Pancreas (tissue), 10 donors: ENCODE measurements at places on chromosomes 13 and 19. TPM values are rescaled to one million over a fixed set of nuclear protein-coding genes. Genes with fewer than 3 reads are reported as not detected.

GRCh38 chr13:102686024-102686423 lies 8.8 kb downstream of the METTL21C start:
- no peak for DNase-seq

- no peak for DNase-seq
These were observed 10.3 kb upstream of the SLC7A10 start for GRCh38 chr19:33235996-33236350.

PRODH2 gene
- total RNA-seq = 1.5 TPM

GRCh38 chr13:111021270-111021669 lies 93.8 kb upstream of the ARHGEF7 start:
- DNase-seq = no peak

GRCh38 chr13:36518707-36519106 lies 86.4 kb downstream of the CCNA1 start:
- DNase-seq = no peak

DNA sequence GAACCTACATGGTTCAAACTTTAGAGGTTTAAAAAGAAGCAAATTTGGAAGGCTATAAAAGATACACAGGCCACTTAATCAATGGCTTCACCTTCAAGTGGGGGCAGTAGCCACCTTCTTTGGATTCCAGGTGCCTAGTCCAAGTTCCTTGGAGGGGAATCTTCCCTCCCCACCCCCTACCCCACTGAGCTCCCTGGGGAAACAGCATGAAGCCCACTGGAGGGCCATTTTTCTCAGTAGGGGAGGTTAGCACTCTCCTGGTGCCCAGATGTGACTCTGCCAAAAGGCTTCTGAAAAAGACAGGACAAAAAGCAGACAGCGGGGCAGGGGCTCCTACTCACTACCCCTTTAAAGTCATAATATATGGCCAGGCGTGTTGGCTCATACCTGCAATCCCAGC lies 93.9 kb downstream of the KCTD15 start:
- DNase-seq = no peak

DNA sequence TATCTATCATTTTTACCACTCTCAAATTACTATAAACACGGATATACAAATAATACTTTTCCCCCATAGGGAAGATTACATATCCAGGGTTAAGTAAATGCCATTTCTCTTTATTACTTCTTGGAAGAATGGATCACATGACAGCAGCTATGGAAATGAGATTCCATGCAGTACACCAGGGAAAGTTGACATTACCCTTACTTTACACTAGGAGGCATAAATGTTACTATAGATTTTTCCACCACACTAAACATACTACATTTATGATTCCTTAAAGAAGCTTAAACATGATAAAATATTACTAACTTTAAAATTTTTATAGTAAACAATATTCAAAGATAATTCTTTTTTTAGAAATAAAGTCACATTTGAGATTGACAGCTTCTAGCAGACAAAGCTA lies 611.4 kb downstream of the PCDH9 start:
- no peak for DNase-seq
